ENCODE measurements at places on chromosomes 3 and 15.

GRCh38 chr3:64666171-64666588 lies 21.6 kb downstream of the ADAMTS9 start:
- no peak for DNase-seq

DNA sequence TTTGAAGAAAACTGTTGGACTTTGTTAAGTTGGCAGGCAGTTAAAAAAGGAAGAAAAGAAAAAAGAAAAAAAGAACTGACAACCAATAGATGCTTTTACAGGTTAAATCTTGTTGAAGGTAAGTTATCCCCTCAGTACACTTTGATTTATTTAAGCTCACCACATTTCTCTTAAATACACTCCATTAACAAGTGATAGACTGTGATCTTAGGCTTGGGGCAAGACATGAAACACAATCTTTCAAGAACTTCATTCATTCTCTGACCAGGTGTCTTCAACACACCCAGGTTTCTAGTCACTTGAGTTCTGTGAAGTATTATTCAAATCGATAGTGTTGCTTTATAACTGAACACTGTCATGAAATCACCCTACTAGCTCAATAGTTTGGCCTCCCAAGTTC lies 751.9 kb downstream of the ROBO1 start:
- DNase-seq = no peak

- DNase-seq = no peak
Measured at GRCh38 chr3:151817473-151817872, 3.6 kb downstream of the AADAC start.

GRCh38 chr15:87633525-87633924 lies 623.0 kb downstream of the NTRK3 start:
- no peak for DNase-seq

DNA sequence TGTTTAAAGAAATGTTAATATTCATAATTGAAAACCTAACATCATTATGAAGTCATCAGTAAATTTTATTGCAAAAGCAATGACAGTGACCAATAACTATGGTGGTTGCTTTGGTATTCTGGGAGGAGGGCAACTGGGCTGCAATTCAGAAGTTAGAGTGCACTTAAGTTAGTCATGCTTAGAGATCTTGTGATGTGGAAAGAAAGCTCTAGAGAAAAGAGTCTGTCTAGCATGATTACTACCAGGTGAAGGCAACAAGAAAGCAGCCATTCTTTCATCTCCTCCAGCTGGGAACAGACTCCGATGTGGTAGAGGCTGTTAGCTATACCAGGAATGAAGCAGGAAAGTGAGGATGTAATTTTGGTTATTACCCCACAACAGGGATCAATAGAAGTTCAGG lies 625.6 kb downstream of the SI start:
- no peak for DNase-seq

DNA sequence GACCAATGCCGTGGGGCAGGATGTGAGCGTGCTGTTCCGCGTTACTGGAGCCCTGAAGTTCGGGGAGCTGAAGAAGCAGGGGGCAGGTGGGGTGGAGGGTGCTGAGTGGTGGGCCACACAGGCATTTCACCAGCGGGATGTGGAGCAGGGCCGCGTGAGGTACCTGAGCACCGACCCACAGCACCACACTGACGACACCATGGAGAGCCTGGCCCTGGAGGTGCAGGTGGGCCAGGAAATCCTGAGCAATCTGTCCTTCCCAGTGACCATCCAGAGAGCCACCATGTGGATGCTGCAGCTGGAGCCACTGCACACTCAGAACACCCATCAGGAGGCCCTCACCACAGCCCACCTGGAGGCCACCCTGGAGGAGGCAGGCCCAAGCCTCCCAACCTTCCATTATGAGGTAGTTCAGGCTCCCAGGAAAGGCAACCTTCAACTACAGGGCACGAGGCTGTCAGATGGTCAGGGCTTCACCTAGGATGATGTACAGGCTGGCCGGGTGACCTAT lies 179.6 kb downstream of the TBC1D2B start:
- DNase-seq = no peak

DNA sequence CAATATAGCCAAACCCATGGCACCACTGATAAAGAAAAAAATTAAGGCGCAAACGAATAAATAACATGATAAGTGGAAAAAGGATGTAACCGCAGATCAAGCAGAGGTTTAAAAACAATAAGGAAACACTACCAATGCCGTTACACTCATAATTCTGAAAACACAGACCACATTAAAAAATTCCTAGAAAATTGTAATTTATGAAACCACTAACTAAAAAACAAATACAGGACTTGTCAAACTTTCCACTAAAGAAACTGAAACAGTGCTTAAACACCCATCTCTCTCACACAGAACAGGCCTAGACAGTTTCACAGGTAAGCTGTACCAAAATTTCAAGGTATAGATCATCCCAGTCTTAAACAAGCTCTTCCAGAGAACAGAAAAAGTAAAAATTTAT lies 28.4 kb downstream of the PCSK6 start:
- no peak for DNase-seq

- no peak for DNase-seq
Measured at GRCh38 chr3:135576751-135577150, 388.8 kb upstream of the PPP2R3A start.

- no peak for DNase-seq
Measured at GRCh38 chr3:72380193-72380592, 468.1 kb downstream of the SHQ1 start.

- no peak for DNase-seq
Measured at GRCh38 chr3:149532489-149533180, 58.1 kb downstream of the TM4SF4 start.

DNA sequence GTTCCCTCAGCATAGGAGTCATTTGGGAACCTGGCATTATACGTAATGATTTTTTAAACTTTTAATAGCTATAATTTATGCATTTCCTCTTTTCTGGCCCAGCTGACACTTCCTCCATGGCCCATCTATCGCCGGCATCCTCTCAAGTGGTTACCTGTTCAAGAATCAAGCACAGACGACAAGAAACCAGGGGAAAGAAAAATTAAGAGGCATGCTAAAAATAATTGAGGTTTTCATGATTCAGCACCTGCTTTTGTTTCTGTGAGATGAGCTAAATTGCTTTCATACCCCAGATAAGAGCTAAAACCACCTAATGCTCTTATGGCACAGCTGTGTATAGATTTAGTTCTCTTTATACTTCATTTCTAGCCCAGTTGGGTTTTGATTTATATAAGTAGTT lies 1.7 kb downstream of the SPCS1 start:
- no peak for DNase-seq

- DNase-seq = no peak
Measured at GRCh38 chr3:165446555-165446954, 250.4 kb upstream of the SLITRK3 start.

DNA sequence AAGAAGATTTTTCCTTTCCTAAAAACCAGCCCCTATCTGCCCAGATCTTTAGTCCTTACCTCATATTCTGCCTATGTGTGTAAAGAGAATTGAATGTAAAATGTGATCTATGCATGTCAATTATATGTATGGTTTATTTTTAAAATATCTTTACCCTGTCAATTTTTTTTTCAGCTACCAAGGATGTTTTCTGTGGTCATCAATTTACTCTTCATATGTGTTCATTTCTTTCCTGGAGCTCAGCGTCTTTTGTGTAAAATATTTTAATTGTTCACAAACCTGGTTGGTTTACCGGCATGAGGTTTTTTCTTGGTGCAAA lies 1.7 kb upstream of the NR2F2 start:
- DNase-seq = no peak

GRCh38 chr15:66701422-66702034 lies 508 bp upstream of the SMAD6 start:
- peak; percentile 21 for DNase-seq

GRCh38 chr3:186810336-186810996 lies 4.2 kb upstream of the RFC4 start:
- DNase-seq = no peak

GRCh38 chr3:130779031-130779430 lies 32.4 kb upstream of the PIK3R4 start:
- no peak for DNase-seq

- DNase-seq = no peak
Measured at GRCh38 chr3:78015856-78016255, 976.0 kb downstream of the ROBO2 start.

- DNase-seq = no peak
Measured at GRCh38 chr15:64695561-64695992, 79.8 kb downstream of the RBPMS2 start.

DNA sequence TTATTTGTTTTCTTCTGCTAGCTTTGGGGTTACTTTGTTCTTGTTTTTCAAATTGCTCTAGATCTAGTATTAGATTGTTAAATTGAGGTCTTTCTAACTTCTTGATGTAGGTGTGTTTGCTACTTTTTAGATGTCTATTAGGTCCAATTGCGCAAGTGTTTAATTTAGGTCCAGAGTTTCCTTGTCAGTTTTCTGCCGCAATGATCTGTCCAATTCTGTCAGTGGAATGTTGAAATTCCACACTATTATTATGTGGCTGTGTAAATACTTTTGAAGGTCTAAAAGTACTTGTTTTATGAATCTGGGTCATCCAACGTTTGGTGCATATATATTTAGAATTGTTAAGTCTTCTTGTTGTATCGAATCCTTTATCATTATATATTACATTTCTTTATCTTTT lies 324.4 kb upstream of the SGO1 start:
- DNase-seq = no peak

- no peak for DNase-seq
Measured at GRCh38 chr15:47332481-47332880, 384.8 kb upstream of the SEMA6D start.
